ENCODE measurements at places on chromosomes 2 and 18.

DNA sequence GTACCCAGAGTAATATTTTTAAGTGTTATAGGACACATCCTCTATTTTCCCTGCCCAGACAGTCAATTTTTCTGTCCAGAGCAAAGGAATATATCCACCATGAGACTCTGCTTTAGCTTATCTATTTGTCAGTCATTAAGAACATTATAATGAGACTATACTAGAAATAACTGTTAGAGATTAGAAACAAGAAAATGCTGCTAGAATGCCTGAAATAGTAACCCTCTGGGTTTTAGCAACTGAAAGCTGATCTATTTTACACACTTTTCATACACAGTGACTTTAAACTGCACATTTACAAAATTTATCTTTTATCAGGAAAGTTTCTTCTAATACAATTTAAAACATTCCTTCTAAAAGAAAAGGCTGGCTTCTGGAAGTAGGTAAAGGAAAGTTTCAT is 39.6 kb downstream of the MBD2 start:
- no peak for DNase-seq

- no peak for DNase-seq
Measured at GRCh38 chr2:160918906-160919503, 241.2 kb upstream of the TANK start.

- DNase-seq = no peak
Measured at GRCh38 chr2:9135822-9136558, 70.6 kb upstream of the ASAP2 start.

GRCh38 chr2:108927936-108928659 is 60.9 kb downstream of the EDAR start:
- DNase-seq = peak; percentile 60

GRCh38 chr2:19224011-19224410 is 134.4 kb downstream of the OSR1 start:
- DNase-seq = no peak

- peak; percentile 25 for DNase-seq
Measured at GRCh38 chr18:37393945-37394609, 171.5 kb downstream of the CELF4 start.

GRCh38 chr18:42446195-42446594 is 491.2 kb downstream of the PIK3C3 start:
- DNase-seq = no peak

DNA sequence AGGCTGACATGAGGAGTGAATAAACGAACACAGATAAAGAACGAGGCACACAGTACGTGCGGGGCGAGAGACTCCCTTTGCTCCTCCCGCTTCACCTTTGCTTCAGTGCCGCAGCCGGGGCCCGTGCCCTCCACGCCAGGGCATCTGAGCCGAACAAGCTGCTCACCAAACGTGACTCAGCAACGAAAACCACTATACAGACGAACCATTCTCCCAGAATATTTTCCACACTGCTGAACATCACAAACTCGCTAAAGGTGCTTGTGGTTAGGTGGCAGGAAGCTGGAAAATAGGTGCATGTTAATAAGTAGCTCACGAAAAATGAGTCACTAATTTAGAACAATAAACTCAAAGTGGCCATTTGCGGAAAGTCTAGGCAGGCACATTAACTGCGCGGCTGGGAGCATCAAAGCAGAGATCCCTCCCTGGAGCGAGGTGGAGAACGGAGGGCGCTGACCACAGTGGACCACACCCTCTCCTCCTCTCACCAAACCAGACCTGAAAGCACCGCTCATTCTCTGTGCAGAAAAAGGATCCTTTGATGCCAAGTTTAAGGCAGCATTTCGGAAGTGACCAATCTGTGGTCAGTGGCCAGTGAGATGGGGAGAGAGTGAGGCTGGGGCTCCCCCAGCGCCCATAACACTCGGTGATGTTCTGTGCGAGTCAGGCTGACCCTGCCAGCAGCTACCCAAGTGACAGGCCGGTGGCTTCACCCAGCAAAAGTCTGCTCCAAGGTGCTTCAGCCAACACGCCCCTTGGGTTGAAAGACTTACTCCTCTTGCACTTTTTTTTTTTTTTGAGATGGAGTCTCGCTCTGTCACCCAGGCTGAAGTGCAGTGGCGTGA is 153.2 kb downstream of the HDAC4 start:
- DNase-seq = no peak

DNA sequence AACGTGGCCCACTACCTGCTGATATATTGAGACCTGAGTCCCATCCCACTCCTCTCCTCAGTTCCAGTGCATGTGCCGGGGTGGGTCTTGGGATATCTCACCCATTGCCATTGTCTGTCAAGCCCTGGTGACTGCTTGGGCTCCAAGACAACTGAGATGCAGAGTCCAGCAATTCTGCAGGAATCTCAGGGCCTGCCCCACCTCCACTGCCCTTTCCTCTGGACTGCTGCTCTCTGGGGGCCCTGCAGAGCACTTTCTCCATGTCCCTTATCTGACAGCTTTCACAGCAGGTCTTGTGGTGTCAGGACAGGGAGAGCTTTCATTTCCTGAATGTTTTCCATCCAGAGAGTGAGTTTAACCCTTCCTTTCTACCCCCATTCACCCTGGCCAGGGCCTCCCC is 152.9 kb downstream of the ARL4C start:
- no peak for DNase-seq

GRCh38 chr2:37449761-37450296 is 105.4 kb downstream of the QPCT start:
- DNase-seq = no peak

GRCh38 chr2:23037596-23037995 is 347.4 kb upstream of the KLHL29 start:
- DNase-seq = no peak

DNA sequence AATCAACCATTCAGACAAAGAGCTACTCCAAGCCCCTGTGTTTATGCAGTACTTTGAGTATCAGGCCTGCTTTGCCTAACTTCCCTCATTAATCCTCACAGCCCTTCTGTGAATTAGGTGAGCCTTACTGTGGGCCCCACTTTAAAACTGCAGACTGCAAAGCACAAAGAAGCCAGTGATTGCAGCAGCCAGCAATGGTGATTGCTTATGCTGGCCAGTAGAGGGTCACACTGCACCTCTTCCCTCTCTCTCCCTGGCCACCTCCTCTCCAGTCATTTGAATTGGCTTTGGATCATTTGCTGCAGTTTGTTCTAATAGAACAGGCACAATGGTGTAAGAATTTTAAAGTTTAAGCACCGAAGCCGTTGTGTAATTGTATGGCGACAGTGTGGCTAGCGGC is 229.9 kb downstream of the AGPS start:
- no peak for DNase-seq

GRCh38 chr2:26144953-26145680 is 27.8 kb upstream of the GAREM2 start:
- DNase-seq = peak; percentile 65

DNA sequence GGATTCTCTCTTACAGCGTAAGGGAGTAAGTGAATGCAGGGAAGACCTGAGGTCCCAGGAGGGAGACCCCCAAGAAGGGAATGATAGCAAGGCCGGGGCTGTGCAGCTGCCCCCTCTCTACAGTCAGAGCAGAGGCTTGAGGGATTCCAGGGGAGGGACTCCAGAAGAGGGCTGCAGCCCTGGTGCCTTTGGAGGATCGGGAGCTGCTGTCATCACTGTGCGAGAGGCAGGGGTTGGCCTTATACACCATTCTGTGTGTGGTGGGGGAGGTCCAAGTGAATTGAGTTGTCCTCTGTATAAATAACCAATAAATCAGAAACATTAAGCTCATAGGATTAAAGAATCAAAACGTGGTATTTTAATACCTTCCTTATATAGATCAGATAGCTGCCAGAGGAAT is 114.9 kb downstream of the GLI2 start:
- no peak for DNase-seq

- DNase-seq = no peak
Measured at GRCh38 chr2:77778917-77779316, 256.7 kb upstream of the LRRTM4 start.

DNA sequence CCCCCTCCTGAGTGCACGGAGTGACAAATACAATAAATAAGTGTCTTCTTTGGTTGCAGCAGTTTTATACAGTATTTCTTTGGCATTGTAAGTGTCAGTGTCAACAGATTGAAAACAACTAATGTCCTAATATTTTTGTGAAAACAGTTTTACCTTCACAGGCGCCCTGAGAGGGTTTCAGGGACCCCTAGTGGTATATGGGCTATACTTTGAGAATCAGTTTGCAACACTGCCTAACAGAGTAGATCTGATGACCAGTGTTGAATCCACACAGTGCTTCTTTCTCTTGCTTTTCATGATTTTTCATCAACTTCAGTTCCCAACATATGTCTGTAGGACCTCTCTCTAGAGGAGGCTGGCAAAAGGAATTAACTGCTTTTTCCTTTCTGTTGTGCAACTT is 162.2 kb downstream of the PRPF40A start:
- no peak for DNase-seq

GRCh38 chr2:33617401-33617800 is 18.3 kb upstream of the FAM98A start:
- DNase-seq = no peak
